ENCODE measurements at places on chromosomes 11 and 22. TPM values are rescaled to one million over a fixed set of nuclear protein-coding genes. Genes with fewer than 3 reads are reported as not detected.

The XRCC6 gene
- 256 TPM for total RNA-seq

The HMBS gene
- 10.1 TPM for total RNA-seq

The MAPK11 gene
- 39.3 TPM for total RNA-seq

The FAR1 gene
- 51.0 TPM for total RNA-seq

The MS4A1 gene
- total RNA-seq: not detected

The SAA2 gene
- 0.87 TPM for total RNA-seq

The ABCG4 gene
- total RNA-seq: 0.29 TPM

The CCDC89 gene
- total RNA-seq: 0.63 TPM

The PIWIL4 gene
- total RNA-seq: 1.1 TPM

The CTTN gene
- total RNA-seq: 537 TPM

DNA sequence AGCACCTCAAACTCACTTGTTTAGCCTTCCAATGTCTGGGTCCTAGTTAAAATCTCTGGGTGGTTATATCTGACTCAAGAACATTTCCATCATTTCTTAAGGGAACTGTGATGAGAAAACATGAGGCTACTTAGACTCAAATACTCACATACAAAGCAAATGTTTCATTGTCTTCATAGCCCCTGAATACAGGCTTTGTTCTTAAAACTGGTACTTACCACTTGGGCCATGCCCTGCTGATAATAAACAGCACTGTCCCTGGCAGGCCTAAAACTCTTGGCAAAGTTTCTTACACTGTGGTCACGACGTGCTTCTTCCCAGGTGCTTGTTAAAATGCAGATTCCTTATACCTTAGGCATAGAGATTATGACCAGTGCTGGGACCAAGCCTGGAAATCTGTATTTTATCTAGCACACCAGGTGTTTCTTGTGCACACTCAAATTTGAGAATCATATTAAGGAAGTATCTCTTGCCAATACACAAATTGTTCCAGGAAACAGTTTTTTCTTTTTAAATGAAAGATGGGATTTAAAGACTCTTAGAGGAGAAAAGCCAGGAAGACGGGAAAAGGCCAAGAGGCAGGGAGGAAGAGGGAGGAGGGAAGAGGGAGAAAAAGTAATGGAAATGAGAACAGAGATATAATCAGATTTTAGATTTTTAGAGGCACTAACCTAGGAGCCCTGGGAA is 287.9 kb upstream of the MPPED2 start:
- DNase-seq: no peak

DNA sequence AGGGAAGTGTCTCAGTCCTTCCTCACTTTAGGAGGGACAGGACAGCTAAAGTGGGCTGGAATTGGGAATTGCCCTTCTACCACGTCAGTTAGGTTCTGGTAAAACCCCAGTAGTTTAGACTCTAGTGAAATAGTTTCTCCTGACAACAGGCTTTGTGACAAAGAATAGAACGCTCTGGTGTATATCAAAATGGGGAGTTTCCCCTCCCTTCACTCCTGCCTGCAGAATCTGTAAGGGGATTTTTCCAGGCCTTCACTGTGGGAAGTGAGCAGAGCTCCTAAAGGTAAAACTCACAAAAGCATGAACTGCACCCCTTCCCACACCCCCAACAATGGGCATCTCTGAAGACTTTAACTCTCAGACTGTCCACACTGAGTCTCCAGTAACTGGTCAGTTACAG is 460.9 kb upstream of the LRRC4C start:
- DNase-seq: no peak

- DNase-seq: no peak
Measured at GRCh38 chr11:107587306-107587979, 3.5 kb upstream of the ELMOD1 start.

DNA sequence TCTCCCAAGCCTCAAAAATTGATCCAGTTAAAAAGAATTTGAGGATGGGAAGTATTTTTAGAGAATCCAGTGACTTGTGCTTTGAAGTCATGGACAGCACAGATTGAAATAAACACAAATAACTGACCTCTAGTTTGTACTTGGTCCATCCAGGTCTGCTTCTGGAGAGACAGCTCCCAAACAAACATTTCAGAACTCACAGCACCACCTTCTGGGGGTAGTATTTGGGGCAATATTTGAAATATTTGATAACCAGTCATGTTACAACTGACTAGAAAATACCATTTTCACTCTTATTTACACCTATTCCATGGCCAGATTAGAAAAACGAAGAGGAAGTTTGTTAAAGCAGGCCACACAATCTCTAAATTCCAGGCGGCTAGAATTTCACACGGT is 56.2 kb downstream of the CTSC start:
- no peak for DNase-seq

- no peak for DNase-seq
Measured at GRCh38 chr11:44973632-44974401, 23.1 kb upstream of the TP53I11 start.

DNA sequence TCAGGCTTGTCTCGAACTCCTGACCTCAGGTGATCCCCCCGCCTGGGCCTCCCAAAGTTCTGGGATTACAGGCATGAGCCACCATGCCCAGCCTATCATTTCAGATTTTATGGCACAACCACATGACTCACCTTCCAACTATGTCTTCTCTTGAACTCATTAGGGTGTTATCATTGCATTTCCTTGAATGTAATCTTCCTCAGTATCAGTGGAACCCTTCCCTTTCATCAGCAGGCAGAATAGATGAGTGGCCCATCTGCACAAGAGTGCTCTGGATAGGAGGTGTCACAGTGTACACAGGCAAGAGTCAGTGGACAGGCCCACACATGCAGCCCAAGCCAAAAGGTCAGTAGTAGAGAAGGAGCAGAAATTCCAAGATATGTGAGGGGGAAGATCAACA is 29.1 kb upstream of the AQP11 start:
- no peak for DNase-seq

GRCh38 chr22:37188901-37189466 is 937 bp upstream of the C1QTNF6 start:
- peak; percentile 92 for DNase-seq

GRCh38 chr11:73283276-73284000 is 11.3 kb downstream of the P2RY6 start:
- DNase-seq: no peak

DNA sequence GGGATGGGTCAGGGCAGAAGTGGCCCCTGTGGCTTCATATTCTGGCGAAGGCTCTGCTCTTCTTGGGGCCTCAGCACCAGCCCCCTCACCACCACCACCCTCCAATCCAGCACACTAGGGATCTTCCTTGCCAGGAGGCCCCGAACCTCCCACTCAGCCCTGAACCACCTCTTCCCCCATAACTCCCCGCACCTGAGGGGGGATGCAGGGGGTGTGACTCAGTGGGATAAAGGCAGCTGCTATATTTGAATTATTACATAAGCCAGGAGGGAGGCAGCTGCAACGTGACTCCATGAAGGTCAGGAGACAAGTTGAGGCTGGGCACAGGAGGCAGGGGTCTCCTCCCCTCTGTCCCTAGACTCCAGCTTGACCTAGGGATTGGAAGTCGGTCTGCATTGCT is 5.6 kb upstream of the PDE2A start:
- DNase-seq: no peak

GRCh38 chr22:43200555-43200954 is 13.6 kb upstream of the TTLL12 start:
- DNase-seq: no peak

DNA sequence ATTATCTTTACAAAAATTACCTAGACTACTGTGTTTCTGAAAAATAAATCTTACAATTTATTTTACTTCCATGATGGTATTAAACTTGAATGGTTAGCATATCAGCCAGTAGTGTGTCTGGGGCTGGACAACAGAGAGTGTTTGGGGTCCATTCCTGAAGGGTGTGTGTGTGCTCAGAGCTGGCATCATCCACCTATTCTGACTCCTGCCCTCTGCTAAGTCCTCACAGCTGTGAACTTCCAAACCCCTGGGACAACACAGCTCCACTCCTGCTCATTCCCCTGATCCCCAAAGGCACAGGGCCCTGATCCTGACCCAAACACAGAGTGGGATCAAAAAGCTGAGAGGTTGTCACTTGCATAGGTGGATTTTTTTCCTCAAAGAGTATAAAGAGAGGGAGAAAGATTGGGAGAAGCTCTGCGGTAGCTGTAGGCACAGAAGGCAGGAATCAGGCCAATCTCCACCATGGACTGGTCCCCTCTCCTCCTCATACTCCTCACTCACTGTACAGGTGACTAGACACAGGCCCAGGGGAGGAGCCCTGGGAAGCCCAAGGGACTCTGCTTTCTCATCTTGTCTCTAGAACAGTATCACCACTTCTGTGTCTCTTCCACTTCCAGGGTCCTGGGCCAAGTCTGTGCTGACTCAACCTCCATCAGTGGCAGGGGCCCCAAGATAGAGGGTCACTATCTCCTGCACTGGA is 55.7 kb upstream of the TOP3B start:
- no peak for DNase-seq

GRCh38 chr22:50498322-50498890 is 9.1 kb downstream of the LMF2 start:
- peak; percentile 34 for DNase-seq

GRCh38 chr11:34540870-34541269 is 27.3 kb upstream of the ELF5 start:
- no peak for DNase-seq

- no peak for DNase-seq
Measured at GRCh38 chr11:1557904-1558774, 13.9 kb downstream of the DUSP8 start.

- no peak for DNase-seq
Measured at GRCh38 chr11:69680688-69681087, 5.5 kb upstream of the LTO1 start.

DNA sequence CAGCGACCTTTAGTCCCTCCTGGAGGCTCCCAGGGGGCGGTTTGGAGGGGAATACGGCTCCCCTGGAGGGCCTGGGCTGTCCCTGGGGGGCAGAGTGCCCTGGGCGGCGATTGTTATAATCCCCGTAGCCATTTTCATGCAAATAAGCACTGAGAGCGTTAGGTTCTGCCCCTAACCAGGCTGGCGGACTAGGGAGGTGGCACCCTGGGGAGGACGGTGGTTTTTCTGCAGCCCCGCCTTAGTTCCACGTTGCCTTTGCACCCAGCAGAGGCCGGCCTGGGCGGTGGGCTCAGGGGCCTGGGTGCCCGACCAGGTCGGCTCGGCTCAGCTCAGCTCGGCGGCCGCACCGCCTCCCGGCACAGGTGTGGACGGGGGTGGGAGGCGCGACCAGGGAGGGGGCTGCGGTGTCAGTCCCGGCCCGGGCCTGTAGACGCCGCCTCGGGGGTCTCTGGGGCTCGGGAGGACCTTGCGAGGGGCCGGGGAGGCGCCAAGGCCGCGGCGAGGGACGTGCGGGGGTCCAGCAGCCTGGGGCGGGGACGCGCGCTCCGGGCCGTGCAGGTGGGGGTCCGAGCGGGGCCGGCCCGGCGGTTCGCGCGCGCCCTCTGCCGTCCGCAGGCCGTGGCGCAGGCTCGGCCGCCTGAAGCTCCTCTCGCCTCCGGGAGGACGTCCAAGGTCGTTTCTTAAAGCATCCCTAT is 2.3 kb upstream of the DUSP8 start:
- no peak for DNase-seq

- no peak for DNase-seq
Measured at GRCh38 chr22:30871391-30872284, 96.9 kb downstream of the MORC2 start.

- no peak for DNase-seq
Measured at GRCh38 chr11:41921746-41922390, 462.4 kb upstream of the LRRC4C start.

DNA sequence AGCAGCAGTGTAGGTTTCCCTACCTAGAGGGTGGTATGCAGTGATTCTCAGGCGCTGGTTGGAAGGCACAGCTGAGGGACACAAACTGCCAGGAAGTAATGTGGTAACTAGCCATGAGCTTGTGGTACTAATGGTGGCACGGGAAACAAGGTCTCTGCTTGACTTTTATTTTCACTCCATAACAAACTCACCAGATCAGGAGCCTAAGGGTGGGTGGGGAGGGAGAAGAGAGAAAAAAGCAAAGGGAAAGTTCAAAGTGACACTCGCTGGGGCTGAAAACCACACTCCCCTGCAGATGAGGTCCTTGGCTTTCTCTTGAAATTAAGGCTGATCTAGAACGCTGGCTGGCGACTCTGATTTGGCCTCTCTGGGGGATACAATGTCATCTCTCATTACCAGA is 22.0 kb downstream of the TRAF6 start:
- no peak for DNase-seq

GRCh38 chr22:35394011-35394312 is 6.0 kb upstream of the MCM5 start:
- DNase-seq: no peak

DNA sequence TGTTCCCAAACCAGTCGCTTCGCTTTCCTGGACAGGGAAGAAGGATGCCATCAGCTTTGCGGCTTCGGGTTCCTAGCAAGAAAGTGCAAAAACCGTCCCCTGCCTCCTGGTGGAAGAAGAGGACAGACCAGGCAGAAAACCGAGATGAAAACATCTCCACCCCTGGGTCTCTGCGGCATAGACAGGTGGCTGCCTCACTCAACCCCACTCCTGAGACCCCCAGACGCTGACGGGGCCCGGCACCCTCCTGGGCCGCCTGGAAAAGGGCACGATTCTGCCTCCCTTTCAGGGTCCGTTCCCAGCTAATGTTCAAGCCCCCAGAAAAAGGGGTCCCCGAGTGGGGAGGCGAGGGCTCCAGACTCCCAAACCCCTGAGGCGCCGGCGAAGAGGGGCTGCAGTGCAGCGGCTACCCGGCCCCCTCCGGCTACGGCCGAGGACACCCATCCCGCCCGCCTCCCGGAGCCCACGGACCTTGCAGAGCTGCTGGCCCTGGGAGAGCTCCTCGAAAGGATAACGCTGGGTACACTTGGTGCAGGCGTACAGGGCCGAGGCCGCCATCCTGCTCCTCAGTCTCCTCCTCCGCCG is 569 bp downstream of the FAM76B start:
- DNase-seq: no peak

- no peak for DNase-seq
Measured at GRCh38 chr22:39620924-39621690, 50.6 kb downstream of the CACNA1I start.
